Activated naive CD8-positive, alpha-beta T cell treated with anti-CD3 and anti-CD28 coated beads, Interleukin-2, amount 50 U/mL, for 16 hours (primary cell): ENCODE measurements at places on chromosomes 3 and 15.

DNA sequence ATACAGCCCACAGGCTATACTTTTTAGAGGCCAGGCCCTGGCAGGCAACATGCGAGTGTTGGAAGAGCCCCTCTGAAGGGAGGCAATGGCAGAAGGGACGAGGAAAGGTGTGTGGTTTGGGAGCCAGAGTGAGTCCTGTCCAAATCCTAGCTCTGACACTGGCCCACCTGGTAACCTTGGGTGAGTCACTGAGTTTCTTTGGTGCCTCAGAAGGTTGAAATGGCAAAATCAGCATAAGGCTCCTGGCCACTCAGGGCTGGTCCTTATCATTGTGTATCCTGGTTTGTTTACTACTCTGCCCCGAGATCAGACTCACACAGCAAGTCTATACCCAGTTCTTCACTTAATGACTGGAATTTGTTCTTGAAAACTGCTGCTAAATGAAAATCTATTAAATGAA lies 71.4 kb upstream of the TLE3 start:
- no peak for DNase-seq

DNA sequence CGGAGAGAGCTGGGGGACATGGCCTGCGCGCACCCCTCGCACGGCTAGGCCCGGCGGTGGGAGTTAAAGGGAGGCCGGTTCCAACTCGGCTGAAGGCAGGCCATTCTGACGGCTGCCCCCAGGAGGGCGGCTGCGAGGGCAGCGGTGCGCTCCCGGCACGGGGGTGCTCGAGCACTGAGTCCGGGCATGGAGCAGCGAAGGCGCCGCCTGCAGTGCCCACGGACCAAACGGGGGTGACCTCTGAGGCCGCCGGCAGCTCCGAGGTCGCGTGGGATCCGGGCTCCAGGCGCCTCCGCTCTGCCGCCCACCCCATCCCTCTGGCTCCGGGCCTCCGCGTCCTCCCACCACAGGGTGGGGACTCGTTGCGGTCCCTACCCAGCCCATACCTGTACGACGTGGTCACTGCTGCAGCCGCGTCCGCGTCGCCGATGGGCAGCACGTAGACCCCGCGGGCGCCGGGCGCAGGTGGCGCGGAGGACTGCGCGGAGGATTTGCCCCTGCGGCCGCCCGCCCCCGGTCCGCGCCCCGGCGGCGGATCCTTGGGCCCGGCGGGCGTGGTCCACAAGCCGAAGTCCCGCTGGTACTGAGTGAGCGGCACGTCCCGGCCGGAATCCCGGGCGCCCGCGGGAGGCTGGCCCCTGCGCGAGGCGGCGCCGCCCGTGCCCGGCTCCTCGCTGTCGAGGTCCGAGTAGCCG lies 469 bp downstream of the MAP6D1 start:
- DNase-seq, result no peak

- DNase-seq, result no peak
Observed at GRCh38 chr3:55797084-55797483, 310.0 kb upstream of the WNT5A start.

DNA sequence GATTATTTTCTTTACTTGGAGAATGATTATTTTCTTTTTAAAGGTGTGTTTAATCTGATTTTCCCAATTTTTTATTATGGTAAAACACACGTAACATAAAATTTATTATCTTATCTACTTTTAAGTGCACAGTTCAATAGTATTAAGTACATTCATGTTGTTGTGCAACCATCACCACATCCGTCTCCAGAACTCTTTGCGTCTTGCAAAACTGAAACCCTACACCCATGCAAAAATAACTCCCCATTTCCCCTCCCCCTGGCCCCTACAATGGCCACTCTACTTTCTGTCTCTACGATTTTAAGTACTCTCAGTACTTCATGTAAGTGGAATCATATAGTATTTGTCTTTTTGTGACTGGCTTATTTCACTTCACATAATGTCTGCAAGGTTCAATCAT lies 230.7 kb downstream of the SATB1 start:
- DNase-seq, result no peak

DNA sequence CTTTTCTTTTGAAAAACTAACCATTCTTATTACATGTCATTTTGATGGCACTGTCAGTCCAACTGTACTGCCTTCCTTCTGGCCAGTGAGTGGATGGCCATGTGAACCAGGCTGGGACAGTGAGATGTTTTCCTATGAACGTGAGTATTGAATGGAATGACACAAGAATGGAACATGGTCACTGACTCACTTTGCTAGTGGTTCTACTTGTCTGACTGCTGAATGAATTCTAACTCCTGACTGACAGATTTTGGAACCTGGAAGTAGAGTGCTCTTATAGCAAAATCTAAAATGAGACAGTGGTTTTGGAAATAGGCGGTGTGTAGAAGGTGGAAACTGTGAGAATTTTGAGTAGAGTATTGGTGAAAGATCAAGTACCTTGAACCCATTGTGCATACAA lies 606.9 kb upstream of the KCNMB2 start:
- DNase-seq, result no peak

GRCh38 chr3:113594066-113594465 lies 61.7 kb downstream of the SIDT1 start:
- no peak for DNase-seq

DNA sequence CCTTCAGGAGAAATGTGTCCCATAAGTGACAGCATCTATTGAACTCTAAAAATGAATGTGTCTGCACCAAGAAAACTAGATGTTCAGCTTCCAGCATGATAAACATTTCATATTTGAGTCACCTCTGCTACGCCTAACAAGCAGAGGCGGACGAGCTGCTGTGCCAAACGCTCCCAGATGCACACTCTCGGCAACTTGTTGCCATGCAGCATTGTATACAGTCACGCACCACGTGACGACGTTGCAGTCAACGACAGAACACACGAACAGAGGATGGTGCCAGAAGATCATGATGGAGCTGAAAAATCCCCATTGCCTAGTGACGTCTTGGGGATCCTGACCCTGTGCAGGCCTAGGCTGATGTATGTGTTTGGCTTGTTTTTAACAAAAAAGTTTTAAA lies 137.5 kb downstream of the XXYLT1 start:
- no peak for DNase-seq

- no peak for DNase-seq
Observed at GRCh38 chr3:30227571-30228301, 378.7 kb upstream of the TGFBR2 start.

DNA sequence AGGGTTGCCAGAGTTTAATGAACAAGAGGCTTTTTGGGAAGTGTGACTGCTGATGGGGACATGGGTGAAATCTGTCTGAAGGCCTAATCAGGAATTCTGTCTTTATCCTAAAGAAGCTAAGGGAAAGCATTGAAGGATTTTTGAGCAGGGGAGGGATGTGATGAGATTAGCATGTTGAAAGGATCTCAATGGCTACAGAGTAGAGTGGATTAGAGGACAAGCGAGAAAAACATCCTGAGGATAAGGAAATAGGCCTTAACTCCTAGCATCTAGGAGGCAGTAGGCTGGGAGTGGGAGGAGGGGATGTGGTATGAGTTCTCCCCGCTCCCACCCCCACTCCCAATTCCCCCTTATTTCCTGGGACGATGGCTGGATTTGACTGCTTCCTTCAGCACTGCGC lies 35.1 kb upstream of the SNTN start:
- no peak for DNase-seq

DNA sequence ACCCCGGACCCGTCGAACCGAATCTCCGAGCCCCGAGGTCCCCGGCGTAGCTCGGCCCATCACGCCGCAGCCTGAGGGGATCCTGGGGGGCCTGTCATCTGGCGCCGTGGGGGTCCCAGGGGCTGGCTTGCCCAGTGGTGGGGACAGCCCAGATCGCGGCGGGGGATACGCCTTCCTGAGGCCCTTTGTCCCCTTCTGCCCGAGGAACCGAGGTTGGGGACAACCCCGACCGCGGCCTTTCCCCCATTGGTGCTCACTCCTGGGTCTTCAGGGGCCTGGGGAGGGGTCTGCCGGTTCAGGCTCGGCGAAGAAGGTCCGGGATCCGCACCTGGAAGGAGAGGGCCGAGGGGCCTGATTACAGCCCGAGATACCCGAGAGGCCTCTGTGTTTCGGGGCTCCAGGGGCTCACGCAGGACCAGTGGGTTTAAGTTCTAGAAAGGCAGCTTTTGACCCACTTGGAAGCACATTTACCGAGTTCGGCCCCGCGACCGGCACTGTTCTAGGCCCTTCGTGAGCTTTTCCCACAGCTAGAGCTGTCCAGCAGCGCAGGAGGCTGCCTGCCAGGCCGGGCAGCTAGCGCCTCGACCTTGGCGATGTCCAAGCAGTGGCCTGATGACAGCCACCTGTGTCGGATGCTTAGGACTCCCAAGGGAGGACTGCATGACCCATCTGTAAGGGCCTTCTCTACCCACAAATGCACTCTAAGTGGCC lies 504 bp downstream of the ABHD2 start:
- DNase-seq, result no peak

- no peak for DNase-seq
Observed at GRCh38 chr3:154778057-154778456, 302.1 kb upstream of the MME start.

GRCh38 chr3:143859465-143860203 lies 11.4 kb upstream of the SLC9A9 start:
- no peak for DNase-seq

DNA sequence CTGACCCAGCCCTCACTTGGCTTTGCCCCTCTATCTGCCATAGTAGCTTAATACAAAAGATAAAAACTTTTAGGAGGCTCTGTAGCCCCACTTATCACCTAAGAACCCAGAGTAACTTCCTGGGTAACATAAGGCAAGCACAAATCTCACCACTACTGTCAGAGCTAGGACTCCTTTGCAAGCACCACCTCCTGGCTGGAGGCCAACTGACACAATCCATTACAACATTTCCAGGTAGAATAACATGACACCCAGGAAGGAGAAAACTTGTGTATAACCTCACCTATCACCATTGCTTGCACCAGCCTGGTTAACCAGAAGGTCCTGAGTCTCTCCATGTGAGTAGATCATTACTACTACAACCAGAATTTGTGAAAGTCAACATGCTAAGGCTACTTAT lies 230.0 kb downstream of the TUSC7 start:
- no peak for DNase-seq

DNA sequence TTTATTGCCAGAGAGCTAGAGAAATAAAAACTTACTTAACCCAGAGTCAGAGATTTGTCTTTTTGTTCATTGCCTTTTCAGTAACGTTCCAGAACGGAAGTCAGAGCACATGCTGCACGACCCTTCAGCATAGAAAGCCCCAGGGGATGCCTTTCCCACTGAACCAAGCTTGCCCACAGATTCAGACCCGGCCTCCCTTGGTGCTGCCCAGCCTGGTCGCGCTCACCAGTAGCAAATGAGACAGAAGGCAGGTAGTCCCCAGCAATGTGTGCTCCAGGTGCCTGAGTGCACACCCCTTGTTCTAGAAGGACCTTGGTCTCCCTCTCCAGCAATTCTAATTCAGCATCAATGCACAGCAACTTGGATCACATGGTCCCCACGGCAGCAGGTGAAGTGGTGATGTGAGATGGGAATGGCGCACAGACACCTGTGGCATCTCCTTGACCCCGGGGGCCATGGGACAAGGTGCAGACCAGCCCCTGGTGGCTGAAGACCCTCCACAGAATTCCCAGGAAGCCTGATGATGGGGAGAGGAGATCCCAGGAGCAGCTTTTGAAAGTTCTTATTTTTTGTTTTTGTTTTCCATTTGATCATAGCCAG lies 91.8 kb upstream of the IQSEC1 start:
- no peak for DNase-seq

- no peak for DNase-seq
Observed at GRCh38 chr3:20747741-20748140, 561.7 kb upstream of the SGO1 start.

DNA sequence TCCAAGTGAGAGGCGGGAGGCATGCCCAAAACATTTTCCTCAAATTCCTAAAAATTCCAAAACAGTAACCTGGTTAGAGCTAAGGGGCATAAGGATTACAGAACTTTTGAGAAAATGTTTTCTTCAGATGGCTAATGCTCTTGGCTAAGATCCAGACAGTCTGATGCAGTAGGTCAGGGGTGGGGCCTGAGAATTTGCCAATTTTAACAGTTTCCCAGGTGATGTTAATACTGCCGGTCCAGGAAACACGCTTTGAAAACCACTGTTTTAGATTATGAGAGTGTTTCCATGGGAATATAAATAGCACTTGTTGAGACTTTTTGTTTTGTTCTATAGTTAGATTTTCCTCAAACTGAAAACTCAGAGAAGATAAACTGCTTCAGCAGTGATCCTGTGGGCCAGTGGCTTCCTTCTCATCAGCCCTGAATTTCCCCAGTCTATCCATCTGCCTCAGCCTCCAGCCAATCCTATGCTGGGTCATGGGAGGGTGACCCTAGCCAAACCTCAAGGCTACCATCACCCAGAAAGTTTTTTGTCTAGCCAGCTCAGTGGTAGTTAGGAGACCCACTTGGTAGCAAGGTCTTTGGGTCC lies 71.6 kb upstream of the ACP3 start:
- no peak for DNase-seq

- no peak for DNase-seq
Observed at GRCh38 chr15:62497356-62497755, 332.3 kb upstream of the C2CD4B start.

- no peak for DNase-seq
Observed at GRCh38 chr3:105553851-105554250, 187.1 kb downstream of the ALCAM start.

- DNase-seq, result no peak
Observed at GRCh38 chr15:39801641-39802309, 19.1 kb upstream of the FSIP1 start.
